Osteoblast (primary cell): ENCODE measurements at places on chromosomes 4 and X. TPM values are rescaled to one million over a fixed set of nuclear protein-coding genes. Genes with fewer than 3 reads are reported as not detected.
A peak's percentile ranks its signal among the peaks of the same experiment; 100 is the strongest.

The FREM3 gene
- not detected in 2 replicates for total RNA-seq

The ALAS2 gene
- total RNA-seq, result not detected in 2 replicates

The KLF3 gene
- total RNA-seq, result 25.3 and 27.7 TPM in 2 replicates

The ADGRA3 gene
- 25.3 and 26.2 TPM in 2 replicates for total RNA-seq

The TMEM154 gene
- 1.8 and 2.9 TPM in 2 replicates for total RNA-seq

The H2BW2 gene
- total RNA-seq, result not detected in 2 replicates

The NIPAL1 gene
- under 0.01 and 0.29 TPM in 2 replicates for total RNA-seq

The CLCN4 gene
- total RNA-seq, result 14.1 and 16.2 TPM in 2 replicates

The DYNLT3 gene
- 56.6 and 58.6 TPM in 2 replicates for total RNA-seq

The SSX1 gene
- total RNA-seq, result not detected in 2 replicates

The PHEX gene
- 0.88 and 1.4 TPM in 2 replicates for total RNA-seq

The PRRG1 gene
- total RNA-seq, result 11.5 and 16.3 TPM in 2 replicates

The FAT1 gene
- 474 and 522 TPM in 2 replicates for total RNA-seq

The CDKL5 gene
- 4.0 and 5.0 TPM in 2 replicates for total RNA-seq

- DNase-seq, result no peak
Measured at GRCh38 chrX:104310657-104311254, 56.0 kb upstream of the ESX1 start.

DNA sequence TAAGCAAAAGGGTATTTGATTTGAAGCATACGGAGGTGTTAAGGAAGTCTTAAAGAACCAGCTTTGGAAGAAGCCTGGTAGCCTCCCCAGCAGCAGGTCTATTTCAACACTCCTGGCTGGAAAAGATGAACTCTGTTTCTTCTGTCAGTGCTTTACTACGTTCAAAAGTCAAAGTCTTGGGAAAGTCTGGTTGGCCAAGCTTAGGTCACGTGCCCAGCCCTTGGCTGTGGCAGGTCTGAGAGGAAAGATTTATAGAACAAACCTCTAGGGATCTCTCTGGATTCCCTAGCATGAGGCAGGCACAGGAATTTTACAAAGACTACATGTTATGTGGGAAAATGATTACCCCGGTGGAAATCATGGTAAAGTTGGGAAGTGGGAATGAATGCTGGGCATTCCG is 8.6 kb upstream of the ARHGAP10 start:
- DNase-seq, result peak; percentile 65

GRCh38 chr4:3361406-3361805 is 68.6 kb downstream of the RGS12 start:
- no peak for DNase-seq

DNA sequence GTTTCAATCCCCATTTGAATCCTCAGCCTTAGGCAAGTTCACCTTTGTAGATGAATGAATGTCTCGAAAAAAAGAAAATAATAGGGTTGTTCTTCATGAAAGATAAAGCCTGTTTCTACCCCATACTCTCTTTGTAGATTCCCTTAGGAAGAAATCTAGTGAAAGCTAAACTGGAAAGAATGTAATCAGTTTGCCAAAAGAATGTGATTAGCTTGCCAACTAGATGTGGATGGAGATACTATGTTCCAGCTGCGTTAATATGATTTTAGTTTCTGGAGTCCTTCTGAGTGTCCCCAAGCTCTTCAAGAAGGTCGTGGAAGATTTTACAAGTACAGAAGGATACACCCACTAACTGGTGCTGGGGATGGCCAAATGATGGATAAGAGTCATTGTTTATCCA is 162.3 kb upstream of the EDNRA start:
- DNase-seq, result no peak

GRCh38 chr4:12966726-12967125 is 517.4 kb downstream of the RAB28 start:
- DNase-seq, result no peak

GRCh38 chr4:4492161-4492847 is 49.5 kb downstream of the STX18 start:
- no peak for DNase-seq

DNA sequence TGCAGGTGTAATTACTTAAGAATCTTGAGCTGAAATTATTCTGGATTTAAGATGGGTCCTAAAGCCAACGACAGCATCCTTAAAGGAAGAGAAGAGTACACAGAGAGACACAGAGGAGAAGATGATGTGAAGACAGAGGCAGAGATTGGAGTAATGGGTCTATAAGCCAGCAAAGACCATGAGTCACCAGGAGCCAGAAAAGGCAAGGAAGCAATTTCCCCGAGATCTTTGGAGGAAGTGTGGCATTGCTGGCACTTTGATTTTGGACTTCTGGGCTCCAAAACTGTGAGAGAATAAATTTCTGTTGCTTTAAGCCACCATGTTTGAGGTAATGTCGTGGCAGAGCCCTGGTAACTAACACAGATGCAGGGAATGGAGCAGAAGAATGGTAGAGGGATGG is 32.4 kb upstream of the LGI2 start:
- DNase-seq, result no peak

DNA sequence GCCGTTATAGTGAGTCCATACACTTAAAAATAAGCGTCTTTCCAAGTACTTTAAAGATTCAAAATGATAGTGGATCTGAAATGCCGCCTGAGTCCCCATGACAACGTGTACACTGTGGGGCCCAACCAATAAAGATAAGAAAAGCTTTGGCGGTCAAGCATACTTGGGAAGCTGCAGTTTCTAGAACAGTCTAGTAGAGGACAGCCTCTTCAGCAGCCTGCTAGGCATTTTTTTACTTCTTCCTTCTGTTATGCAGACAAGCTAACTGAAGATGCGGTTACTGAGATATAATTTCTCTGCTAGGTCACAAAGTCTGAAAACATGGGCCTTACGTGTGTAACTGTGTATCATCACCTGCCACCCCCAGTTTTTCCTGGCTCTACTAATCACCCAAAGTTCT is 402 bp upstream of the UPRT start:
- no peak for DNase-seq

- DNase-seq, result peak; percentile 79
Measured at GRCh38 chr4:82989575-82990429, 20.8 kb downstream of the LIN54 start.

DNA sequence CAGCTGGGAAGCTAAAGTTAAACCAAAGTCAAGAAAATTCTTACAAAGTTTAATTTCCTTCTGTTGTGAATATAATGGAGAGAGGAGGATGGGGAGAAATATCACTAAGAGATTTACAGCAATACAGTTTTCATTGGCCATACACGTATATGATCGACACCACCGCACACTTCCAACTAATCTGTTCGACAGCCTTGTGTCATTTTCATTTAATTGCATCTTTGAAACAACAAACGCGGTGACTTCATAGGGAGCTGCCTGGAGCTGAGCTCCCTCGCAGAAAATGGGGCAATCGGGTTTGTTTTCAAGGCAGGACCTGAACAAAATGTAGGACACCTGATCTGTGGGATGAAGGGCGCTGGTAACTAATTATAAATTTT is 1.3 kb downstream of the PTPN13 start:
- DNase-seq, result peak; percentile 53

DNA sequence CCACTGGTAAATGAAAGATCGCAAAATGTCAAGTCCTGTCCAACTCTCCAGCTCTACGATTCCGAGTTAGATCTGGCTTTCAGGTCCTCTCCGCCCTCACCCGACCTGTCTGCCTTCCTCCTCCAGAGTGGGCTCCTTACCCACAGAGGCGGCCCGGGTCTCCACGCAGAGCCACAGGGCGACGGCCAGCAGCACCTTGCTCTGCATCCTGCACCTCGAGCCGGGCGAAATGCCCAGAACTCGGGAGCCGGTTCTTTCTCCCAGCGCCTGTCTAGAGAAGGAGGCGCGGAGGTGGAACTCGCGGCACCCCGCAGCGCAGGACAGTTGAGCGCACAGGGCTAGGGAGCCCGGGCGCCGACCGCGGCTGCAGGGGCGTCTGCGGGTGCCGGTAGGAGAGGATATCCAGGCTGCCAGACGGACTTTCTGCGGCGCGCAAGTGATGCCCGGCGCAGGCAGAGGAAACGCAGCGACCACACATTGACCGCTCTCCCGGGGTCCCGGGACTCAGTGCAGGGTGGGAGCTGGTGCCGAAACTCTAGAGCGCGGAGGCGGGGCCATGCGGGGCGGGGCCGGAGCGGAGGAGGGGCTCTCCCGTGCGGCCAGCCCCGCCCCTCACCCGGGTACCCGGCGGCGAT is at the start of gene KDR:
TSS of gene KDR (minus strand) at position 509 of the 635 bp plus-strand sequence. CDS start at position 207, 302 bp downstream.
- peak; percentile 36 for DNase-seq

DNA sequence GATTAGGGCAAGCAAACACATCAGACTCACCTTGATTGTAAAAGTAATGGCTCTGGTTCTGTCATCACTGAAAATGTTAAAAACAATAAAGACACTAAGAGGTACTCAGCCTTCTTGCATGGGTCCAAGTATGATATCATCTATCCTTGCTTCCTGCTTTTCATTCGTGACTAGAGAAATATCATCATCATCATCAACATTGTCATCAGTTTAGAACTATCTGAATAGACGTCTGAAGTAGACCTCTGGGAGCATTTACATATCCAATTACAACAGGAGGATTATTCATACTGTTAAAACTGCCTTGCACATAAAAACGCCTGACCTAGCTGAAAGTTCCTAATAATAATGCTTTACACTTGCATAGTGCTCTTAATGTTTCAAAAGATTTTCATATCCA is 9.8 kb upstream of the FRAS1 start:
- no peak for DNase-seq

DNA sequence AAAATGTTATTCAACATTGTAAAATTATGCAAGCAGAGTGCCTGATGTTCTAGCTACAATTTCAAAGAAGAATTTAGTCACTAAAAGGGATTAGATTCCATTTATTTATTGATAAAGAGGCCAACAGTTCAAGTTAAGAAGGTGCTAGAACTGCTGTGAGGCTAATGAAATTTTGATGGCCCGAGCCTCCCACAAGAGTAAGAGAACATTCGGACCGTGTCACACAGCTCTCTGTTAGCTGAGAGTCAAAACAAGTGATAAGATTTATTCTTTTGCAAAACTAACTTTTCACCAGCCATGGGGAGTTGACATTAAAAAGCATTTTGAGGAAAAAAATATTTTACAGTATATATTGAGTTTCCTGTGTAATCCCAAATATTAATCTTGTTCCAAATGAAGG is 106.8 kb downstream of the TENM3 start:
- no peak for DNase-seq

GRCh38 chr4:133802359-133803140 is 399.0 kb downstream of the PABPC4L start:
- DNase-seq, result no peak

DNA sequence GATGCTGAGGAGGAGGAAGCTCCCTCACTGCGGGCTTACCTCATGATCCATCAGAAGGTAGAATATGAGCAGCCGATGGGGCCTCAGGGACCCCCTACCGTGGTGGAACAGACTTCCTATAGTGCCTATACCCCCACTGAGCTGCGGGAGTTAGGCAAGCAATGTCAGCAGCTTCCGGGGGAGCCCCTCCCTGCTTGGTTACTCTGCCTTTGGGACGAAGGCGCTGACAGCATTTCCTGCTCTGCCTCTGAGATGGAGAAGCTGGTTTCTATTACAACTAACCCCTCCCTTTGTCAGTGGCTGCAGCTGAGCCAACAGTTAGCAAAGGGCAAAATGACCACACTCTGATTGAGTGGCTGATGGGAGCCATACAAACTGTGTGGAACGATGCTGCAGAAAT is 430.7 kb downstream of the IDS start:
- DNase-seq, result no peak

GRCh38 chrX:136291824-136292223 is 8.9 kb upstream of the ADGRG4 start:
- no peak for DNase-seq

DNA sequence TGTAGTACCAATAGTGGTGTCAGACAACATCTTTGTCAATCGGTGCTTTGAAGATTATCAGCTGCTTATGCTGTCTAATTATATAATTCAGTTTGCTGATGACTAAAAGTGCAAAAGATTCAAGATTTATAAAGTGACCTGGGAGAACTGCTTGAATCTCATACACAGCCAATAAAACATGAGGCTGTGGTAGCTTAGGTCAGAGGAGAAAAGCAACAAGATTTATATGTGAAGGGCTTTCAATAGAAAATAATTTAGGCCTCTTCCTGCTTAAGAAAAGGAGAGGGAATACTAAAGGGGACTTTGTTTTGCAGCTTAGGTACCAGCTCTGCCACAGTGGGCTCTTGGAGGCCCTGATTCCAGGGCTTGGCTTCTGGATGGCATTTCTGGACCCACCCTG is 111.0 kb upstream of the MAD2L1 start:
- no peak for DNase-seq

DNA sequence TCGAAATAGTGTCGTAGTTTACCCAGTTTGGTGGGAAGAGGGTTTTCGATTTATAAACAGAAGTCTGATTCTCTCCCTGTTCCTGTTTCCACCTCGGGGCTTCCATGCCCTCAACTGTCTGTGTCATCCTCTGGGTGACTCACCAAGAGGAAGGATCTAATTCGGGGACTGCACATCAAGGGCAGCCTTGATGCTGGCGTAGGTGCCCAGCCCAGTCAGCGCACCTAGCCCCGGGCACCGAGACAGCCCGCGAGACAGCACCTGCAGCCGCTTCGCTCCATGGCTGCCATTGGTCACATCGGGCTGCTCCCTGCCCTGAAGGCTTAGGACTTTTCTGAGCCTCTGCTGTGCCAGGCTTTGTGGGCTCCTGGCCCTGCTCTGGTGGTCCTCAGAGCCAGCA is 7.7 kb downstream of the ABCD1 start:
- peak; percentile 90 for DNase-seq

GRCh38 chrX:132612821-132613564 is 124.2 kb upstream of the MBNL3 start:
- no peak for DNase-seq

GRCh38 chr4:148735432-148736155 is 293.4 kb upstream of the NR3C2 start:
- DNase-seq, result no peak

DNA sequence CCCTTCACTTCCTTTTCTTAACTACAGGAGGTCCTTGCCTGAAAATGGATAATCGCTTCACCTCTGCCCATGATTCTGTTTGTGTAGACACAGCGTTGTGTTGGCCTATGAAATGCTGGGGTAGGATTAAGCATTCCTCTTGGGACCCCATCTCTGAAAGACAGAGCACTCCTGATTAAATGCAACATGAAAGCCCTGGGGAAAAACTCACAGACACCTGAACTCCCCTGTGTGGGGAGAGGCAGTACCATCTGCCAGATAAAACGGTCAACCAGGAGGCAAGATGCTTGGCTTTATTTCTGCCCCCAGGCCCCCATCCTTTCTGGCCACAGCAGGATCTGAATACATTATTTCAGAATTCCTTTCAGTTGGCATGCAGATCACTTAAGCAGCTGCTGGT is 1.9 kb downstream of the LGI2 start:
- DNase-seq, result no peak

- DNase-seq, result no peak
Measured at GRCh38 chr4:84091266-84091665, 407.8 kb downstream of the NKX6-1 start.

GRCh38 chrX:121579016-121579760 is 531.8 kb downstream of the GLUD2 start:
- no peak for DNase-seq

GRCh38 chr4:176778491-176778890 is 14.2 kb downstream of the VEGFC start:
- DNase-seq, result peak; percentile 74
